ENCODE measurements at places on chromosomes 5 and 9.

GRCh38 chr5:36743891-36744772 is 132.4 kb upstream of the NIPBL start:
- DNase-seq: no peak

DNA sequence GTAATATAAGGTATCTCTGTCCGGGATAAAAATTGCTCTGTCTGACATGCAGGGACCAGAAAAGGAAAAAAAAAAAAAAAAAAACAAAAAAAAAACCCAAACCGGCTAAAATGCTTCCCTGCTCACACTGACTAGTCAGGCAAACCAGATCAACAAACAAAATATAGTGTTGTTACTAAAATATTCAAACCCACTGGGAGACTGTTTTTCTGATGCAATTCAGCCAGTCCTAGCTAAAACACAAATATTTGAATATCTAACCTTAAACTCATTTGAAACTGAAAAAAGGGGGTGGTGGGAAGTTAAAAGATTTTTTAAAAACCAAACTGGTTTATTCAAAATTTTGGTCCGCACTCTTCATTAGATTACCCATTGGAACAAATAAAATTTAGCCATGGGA is 61.0 kb downstream of the APBA1 start:
- DNase-seq: no peak

GRCh38 chr5:82905986-82906385 is 171.2 kb downstream of the TMEM167A start:
- no peak for DNase-seq

- DNase-seq: no peak
Observed at GRCh38 chr5:146249801-146250200, 46.4 kb downstream of the RBM27 start.

- DNase-seq: no peak
Observed at GRCh38 chr5:87388129-87388528, 24.6 kb downstream of the CCNH start.

DNA sequence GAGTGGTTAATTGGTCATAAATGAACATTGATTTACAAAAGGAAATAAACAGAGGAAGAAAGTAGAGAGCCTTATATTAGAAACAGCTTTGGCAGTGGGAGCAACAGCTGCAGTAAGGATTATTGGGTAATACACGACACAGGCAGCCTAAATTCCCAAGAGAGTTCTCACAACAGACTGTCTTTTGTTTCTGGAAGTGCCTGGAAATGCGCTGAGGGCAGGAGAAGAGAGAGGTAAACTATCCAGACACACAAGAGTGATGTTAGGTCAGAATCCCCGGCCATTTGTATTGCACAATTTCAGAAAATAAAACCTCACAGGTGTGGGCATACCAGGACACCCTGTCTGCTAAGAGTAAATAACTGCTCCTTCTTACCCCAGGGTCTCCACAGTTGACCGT is 450.4 kb upstream of the CTNND2 start:
- no peak for DNase-seq

- no peak for DNase-seq
Observed at GRCh38 chr9:137486545-137487453, 27.7 kb upstream of the NSMF start.

- DNase-seq: no peak
Observed at GRCh38 chr9:3810231-3810630, 284.4 kb upstream of the RFX3 start.
